Breast epithelium (tissue), 4 donors: ENCODE measurements at places on chromosomes 5 and 9. TPM values are rescaled to one million over a fixed set of nuclear protein-coding genes. Genes with fewer than 3 reads are reported as not detected.
A peak's percentile ranks its signal among the peaks of the same experiment; 100 is the strongest.

DNA sequence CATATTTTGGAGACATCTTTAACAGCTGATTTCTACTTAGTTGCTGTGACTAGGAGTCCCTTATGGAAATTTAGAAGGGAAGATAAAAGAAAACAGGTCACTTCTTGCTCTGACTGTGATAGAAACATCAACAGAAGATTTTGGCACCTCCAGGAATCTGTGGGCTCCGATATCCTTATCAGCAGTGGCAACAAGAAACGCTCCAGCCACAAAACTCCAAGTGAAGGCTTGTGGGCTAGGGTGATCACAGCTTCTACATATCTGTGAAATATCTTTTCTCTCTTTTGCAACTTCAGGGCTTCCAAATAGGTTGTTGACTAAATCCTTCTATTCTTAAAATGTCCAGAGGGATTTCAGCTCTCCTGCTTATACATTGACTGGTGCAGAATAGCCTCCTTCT lies 1625.5 kb upstream of the CDH6 start:
- DNase-seq, result no peak

- DNase-seq, result no peak
These were observed 91.2 kb downstream of the MTRR start for GRCh38 chr5:7960142-7960541.

DNA sequence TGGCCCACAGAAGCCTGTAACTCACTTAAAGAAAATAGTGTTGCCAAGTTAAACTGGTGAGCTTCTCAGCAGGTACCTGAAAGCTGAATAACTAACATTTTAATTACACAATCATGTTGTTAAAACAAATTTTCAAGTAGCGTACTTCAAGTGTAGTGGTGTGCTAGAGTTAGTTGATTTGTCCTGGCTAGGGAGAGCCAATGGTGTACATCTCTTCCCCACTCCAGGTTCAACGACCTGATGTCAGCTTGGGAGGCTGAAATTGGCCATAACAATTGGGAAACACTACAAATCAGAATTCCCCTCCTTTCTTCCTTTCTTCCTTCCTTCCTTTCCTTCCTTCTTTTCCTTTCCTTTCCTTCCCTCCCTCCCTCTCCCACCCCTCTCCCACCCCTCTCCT lies 295.3 kb upstream of the SLC24A2 start:
- DNase-seq, result no peak

- DNase-seq, result no peak
These were observed 14.2 kb downstream of the RIC1 start for GRCh38 chr9:5643005-5643624.

- no peak for DNase-seq
These were observed 805.1 kb downstream of the NR2F1-AS1 start for GRCh38 chr5:92775711-92776615.

- peak; percentile 46 for DNase-seq
These were observed 72.7 kb upstream of the RANBP3L start for GRCh38 chr5:36374266-36374862.

- DNase-seq, result no peak
These were observed 32.0 kb downstream of the CKMT2 start for GRCh38 chr5:81265101-81265500.

DNA sequence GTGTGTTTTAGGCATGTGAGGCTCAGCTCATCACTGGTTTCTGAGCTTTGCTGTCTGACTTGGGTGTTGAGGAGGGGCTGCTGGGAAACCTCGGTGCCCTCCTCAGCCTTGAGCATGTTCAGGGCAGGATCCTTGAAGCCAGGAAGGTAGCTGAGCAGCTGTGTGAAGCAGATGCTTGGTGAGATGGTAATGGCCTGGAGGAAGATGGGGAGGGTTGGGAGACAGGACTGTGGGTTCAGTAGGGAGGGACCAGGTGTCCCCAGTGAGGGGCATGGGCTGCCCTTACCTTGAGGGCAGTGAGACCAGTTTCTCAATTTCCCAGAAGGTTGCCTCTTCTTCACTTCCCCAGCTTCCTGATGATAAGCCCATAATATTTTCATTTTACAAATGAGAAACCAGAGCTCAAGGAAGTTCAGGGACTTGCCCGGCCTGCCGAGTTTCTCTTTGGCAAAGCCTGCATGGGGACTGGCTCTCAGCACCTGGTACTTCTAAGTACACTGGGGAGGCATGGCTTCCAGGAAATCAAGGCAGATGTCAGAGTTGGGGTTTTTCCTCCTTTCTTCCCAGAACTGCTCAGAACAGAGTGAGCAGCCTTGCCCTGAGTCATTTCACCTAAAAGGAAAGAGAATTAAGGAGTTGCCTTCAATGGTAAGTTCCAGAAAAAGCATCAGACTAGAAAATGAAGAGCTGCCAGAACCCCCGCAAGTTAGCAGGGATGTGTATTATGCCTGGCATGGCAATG lies 225.7 kb downstream of the MAST4 start:
- no peak for DNase-seq

GRCh38 chr5:125014202-125014601 lies 267.8 kb upstream of the ZNF608 start:
- DNase-seq, result no peak

DNA sequence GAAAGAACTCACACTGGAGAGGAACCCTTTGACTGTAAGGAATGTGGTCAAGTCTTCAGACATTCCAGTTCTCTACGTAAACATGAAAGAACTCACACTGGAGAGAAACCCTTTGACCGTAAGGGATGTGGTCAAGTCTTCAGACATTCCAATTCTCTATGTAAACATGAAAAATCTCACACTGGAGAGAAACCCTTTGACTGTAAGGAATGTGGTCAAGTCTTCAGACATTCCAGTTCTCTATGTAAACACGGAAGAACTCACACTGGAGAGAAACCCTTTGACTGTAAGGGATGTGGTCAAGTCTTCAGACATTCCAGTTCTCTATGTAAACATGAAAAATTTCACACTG lies 32.6 kb downstream of the MAPK9 start:
- no peak for DNase-seq

GRCh38 chr5:52838326-52839015 lies 50.8 kb downstream of the ITGA1 start:
- DNase-seq, result no peak

GRCh38 chr5:81572201-81572600 lies 178.3 kb upstream of the ACOT12 start:
- DNase-seq, result no peak

DNA sequence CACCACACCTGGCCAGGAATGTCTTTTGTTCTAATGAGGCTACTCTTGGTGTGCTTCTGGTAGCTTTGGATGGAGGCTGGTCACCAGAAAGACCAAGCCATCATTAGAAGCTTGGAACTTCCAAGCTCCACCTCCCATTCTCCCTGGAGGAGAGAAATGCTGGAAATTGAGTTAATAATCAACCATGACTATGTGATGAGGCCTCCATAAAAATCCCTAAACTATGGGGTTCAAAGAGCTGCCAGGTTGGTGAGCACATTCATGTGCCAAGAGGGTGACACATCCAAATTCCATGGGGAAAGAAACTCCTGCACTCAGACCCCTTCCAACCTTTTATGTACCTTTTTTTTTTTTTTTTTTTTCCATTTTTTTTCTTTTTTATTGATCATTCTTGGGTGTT lies 105.5 kb upstream of the SPATA31C2 start:
- DNase-seq, result no peak

GRCh38 chr9:70488098-70488792 lies 73.8 kb upstream of the KLF9 start:
- DNase-seq, result no peak

DNA sequence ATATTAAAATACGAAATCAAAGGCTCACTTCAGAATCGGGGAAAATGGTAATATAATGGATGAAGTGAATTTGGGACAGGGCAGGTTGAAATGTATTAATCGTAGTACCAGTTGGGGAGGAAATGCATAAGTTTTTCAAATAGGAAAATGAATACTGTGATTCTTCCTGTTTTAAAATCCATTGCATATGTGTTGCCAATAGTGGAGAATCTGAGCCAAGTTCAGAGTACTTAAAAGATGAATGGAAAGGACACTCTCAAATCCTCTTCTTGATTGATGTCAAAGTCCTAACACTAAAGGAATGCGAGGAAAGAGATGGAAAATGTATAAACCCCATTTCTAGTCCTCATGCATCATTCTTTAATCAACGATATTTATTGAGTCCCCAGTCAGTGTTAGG lies 160.9 kb upstream of the CCNG1 start:
- no peak for DNase-seq

DNA sequence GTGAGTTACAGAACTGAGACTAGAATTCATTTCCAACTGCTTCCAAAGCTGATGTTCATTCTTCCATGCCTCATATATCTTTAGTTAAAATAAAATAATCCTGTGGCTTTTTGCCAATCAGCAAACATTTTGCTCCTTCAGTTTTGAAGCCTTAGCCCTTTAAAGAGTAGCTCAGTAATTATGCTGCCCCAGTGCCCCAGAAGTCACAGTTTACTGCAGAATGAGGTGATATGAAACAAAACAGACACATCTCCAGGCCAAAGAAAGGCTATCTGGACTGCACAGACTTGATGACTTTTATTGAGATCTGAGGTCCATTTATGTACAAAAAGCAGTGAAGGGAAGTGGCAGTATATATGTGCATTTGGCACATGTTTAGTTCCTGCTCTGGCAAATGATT lies 285.8 kb upstream of the ZNF462 start:
- no peak for DNase-seq

DNA sequence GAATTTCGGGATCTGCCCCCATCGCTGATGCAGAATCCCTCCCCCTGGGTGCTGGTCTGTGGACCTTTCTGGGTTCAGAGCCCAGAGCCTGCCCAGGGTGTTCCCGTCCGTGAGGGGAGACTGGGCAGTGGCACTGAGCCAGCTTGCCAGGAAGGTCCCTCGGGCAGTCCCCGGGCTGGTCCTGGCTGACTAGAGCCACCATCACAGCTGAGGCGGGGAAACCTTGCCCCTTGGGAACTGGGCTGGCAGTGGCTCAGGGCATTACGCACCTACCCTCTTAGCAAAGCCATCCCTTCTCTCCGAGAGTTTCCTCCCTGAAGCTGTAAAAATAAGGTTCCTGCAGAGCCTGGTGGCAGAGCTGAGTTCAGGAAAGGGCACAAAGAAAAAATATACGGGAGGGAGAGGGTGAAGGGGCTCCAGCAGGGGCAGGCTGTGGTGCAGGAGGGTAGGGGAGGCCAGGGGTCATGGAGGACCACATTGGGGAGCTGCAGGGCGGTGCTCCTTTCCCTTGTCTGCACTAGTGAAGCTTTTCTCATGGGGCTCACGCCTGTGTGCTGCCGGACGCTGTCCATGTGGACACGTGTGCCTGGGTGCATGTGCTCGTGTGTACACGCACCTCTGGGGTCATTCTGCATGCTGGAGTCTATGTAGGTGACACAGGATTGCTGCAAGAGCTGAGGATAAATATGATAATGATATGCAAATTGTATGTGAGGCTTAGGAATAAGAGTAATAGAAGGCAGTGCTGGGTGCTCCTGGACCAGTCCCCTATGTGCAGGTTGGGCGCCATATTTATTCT lies 118.9 kb downstream of the LHX2 start:
- no peak for DNase-seq

DNA sequence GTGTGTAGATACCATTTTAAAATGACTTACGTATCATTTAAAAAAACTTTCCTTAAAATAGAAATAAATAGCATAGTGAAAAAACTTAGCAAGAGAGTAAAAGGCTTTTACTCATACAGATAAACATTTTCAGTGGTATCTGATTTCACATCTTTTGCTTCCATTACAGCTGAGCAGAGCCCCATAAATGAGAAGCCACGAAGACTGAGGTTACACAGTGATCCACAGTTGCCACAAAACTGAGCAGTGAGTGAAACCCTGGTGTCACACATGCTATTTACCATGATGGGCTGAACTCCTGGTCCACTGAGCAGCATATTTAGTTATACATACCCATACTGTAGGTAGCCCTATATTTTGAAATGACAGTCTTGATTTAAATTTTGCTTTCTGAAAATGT lies 401.2 kb downstream of the KIAA0825 start:
- DNase-seq, result no peak

- no peak for DNase-seq
These were observed 437 bp upstream of the TRIM41 start for GRCh38 chr5:181222630-181223057.

GRCh38 chr5:132392978-132393825 lies 23.7 kb downstream of the SLC22A5 start:
- DNase-seq, result no peak

DNA sequence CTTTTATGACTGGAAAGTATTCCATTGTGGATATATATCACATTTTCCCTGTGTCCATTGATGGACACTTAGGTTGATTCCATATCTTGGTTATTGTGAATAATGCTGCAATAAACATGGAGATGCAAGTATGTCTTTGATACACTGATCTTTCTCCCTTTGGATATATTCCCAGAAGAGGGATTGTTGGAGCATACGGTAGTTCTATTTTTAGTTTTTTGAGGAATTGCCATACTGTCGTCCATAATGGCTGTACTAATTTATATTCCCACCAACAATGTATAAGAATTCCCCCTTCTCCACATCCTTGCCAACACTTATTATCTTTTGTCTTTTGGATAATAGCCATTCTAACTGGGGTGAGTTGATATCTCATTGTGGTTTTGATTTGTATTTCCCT lies 54.9 kb upstream of the PITX1 start:
- DNase-seq, result no peak

GRCh38 chr5:71757590-71758543 lies 38.8 kb downstream of the CARTPT start:
- peak; percentile 56 for DNase-seq

- DNase-seq, result peak; percentile 73
These were observed at the start of gene SPACA9 for GRCh38 chr9:132878695-132879456. Gene SPACA9, plus strand, starts transcription at chr9:132878898. Its CDS starts 5,050 bp downstream, at chr9:132883948.

DNA sequence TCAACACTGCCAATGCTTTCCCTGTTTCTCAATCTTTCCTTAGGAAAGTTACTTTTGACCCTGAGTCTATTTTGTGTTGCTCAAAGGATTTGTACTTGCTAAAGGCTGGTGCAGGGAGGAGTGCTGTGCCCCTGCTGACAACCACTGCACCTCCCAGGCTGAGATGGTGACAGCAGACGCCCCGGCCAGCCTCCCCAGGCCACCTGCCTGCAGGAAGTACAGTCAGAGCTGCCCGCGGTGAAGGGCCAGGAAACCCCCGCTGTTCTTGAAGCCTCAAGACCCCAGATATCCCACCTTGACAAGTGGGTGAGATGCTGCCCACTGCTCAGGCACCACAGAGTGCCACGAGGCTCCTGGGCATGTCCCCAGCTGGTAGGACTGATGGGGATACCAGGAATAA lies 44.2 kb upstream of the CKMT2 start:
- no peak for DNase-seq

DNA sequence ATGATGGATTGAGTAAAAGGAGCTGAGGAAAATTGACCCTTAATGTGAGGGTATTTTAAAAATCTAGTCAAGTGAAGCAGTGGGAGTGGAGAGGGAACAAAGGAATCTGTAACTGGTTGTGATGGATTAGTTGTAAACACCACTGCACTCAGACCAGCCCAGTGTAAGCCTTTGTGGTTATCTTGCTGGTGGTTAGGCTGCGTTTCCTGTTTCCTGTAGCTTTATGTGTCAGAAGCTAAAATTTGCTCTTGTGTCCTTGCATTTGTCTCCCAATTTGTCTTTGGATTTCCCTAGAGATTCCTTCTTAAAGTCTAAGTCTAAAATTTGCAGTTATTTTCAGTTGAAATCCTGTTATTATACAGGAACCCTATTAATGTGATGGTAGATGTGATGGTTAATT lies 6.3 kb downstream of the IFNA21 start:
- no peak for DNase-seq

The GPR150 gene
- total RNA-seq, result not detected

The PCDHGA6 gene
- 8.5 TPM for total RNA-seq

The GZMA gene
- not detected for total RNA-seq

The EGFLAM gene
- total RNA-seq, result 19.5 TPM

The ELOVL7 gene
- total RNA-seq, result 7.5 TPM

The UNC5A gene
- total RNA-seq, result 2.9 TPM

The AQP7 gene
- total RNA-seq, result 29.3 TPM

The EIF4E1B gene
- total RNA-seq, result not detected
